ENCODE measurements at places on chromosomes 11 and 22.
A peak's percentile ranks its signal among the peaks of the same experiment; 100 is the strongest.

DNA sequence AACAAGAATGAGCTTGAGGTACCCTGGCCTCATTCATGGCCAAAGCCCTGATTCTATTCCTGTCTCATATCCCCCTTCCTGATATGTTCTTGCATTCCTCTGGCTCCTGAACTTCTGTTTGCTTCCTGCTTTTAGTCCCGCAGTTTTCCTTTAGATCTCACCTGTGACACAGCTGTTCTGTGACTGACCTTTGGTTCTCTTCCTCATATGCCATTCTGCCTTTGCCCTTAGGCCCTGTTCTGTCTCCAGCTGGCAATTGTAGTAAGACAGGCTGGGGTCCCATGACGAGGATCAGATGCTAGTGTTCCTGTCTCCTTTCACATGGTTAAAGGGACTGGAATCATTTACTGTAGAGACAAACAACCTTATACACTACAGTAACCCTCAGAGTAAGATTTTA lies 59.0 kb upstream of the PDE3B start:
- DNase-seq = no peak

- no peak for DNase-seq
Measured at GRCh38 chr11:27420722-27421572, 51.6 kb downstream of the LGR4 start.

- peak; percentile 8 for DNase-seq
Measured at GRCh38 chr11:120013325-120014250, 124.3 kb downstream of the TRIM29 start.

- DNase-seq = no peak
Measured at GRCh38 chr11:1060410-1060809, 14.3 kb upstream of the MUC2 start.

Data from stimulated activated CD4-positive, alpha-beta T cell treated with anti-CD3 and anti-CD28 coated beads, Interleukin-12 subunit alpha, Interleukin-12 subunit beta, amount 100 ng/mL, for 48 hours (primary cell).